Skeletal muscle cell (primary cell): ENCODE measurements at places on chromosomes 1 and 21.

DNA sequence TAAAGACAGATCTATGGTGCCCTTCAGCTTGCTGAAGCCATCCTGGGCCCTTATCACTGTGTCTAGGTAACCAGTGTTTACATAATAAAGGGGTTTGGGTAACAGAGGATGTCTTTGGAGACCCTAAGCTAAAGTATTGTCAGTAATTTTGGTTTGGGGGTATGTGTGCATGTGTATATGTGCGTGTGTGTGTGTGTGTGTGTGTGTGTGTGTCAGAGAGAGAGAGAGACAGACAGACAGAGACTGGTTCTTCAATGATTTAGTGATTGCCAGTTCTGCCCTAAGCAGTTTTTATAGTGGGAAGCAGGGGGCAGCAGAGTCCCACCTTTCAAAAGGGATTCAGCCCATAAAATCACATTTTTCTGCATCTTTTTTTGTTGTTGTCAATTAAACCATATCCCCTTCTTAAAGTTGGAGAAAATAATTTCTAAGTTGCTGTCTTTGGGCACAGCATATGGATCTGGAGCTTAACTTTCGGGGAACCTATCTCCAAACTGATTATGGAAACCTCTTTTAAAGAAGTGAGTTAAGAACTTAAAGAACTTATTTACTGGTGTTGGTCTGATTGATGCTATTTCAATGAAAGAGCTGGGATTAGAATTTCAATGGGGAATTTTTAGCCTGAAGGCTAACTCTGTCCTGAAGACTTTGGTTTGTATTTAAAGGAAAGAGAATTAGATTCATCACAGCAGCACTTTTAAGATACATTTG, 51.1 kb downstream of the ZNF326 start:
- DNase-seq, result no peak

DNA sequence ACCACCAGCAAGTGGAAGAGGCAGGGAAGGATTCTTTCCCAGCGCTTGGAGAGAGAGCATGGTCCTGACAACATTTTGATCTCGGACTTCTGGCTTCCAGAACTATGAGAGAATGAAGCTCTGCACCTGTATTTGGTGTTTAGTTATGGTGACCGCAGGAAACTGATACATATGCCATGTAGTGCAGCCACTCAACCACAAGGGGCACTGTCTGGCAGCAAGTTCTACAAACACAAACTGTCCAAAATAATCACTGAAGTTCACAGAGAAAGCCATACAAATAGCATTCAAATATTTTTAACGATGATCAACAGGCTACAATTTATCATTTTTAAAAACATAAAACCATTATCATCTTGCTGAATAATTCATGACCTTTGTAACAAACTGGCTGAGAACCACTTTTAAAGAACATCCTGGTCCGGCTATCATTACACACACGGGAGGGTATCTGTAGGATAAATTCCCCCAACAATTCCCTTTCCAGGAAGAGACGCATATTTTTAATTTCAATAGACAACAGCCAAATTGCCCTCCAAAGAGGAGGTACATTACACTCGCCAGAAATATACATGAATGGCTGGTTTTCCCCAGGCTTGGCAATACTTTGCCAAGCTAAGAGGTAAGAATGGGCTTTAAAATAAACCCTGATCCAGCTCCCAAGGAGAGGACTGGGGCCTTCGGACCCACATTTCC, 9.2 kb upstream of the CBR3 start:
- DNase-seq, result no peak

- no peak for DNase-seq
These were observed 5.6 kb upstream of the TFF3 start for GRCh38 chr21:42320791-42321190.

GRCh38 chr1:220813013-220813412, 26.3 kb downstream of the MTARC1 start:
- DNase-seq, result no peak

- no peak for DNase-seq
These were observed 8.7 kb downstream of the PKNOX1 start for GRCh38 chr21:42983103-42983502.

- no peak for DNase-seq
These were observed 32.8 kb downstream of the COQ8A start for GRCh38 chr1:226972931-226973330.

DNA sequence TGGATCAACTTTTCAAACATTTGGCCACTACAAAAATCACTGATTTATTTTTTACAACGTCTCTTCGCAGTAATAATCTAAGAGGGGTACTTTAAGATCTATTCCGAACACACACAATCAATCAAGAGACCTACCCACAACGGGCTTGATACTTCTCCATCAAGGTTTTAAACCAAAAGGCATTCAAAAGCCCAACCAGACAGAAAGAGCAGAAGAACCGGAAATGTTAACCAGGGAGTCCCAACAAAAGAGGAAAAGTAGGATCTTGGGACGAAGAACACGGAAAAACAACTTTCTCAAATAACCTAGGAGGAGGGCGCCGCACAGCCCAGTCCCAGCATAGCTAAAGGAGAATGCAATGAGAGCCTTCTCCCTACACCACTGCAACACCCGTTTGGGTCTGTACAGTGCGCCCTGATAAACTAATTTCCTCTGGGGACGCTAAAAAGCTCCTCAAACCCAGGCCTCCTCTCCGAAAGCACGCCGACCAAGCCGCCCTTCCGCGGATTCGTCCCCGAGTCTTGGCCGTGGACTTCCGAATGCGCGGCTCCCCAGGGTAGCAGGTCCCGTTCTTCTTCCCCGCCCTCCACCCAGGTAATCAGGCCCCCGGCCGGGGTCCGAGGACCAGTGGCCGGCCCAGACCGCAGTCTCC, 623 bp downstream of the RPL22 start:
- no peak for DNase-seq

DNA sequence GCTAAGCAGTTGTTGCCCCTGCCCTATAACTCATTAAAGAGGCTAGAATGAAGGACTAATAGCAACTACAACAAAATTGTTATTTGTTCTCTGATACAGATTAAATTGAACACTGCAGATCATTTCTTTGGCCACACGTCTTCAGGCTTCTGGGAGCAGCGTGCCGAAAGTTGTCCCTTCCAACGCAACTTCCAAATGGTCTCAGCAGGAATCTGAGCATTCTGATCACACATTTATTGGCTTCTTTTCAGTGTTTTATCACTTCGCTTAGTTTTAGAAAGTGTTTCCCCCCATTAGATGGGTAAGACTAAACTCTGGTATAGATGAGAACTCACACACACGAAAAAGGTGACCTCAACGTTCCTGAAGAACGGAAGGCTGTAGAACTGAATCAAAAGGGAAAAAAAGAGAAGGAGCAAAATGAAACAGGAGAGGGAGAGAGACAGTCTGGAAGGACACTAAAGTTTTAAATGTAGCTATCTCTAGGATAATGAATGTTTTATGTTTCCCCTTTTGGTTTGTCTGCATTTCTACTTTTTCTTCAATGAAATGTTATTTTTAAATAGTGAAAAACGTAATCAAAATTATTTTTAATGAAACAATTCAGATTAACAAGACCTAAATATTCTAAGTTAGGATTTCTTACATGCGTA, 336.5 kb downstream of the RRAGC start:
- no peak for DNase-seq

DNA sequence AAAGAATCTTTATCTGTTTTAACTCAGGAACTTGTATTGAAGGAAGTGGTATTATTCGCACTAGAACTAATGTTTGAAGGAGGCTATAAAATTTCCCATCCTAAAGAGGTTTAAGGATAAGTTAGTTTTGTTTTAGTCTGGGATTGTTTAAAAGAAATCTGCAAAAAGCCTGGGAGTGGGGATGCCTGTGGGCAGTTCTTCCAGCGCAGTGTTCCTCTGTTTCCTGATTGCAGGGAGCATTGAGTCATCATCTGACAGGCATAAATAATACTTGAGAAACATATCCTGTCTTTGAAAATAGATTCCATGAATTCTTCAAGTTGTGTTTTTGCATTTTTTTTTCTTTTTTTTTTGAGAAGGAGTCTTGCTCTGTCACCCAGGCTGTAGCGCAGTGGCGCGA, 350.8 kb upstream of the PTBP2 start:
- DNase-seq, result peak; percentile 75

- no peak for DNase-seq
These were observed 141.1 kb downstream of the TRIM33 start for GRCh38 chr1:114369930-114370329.

GRCh38 chr1:156233426-156234127, 8.4 kb upstream of the BGLAP start:
- no peak for DNase-seq

- peak; percentile 98 for DNase-seq
These were observed 9.4 kb upstream of the THEMIS2 start for GRCh38 chr1:27862671-27863537.

DNA sequence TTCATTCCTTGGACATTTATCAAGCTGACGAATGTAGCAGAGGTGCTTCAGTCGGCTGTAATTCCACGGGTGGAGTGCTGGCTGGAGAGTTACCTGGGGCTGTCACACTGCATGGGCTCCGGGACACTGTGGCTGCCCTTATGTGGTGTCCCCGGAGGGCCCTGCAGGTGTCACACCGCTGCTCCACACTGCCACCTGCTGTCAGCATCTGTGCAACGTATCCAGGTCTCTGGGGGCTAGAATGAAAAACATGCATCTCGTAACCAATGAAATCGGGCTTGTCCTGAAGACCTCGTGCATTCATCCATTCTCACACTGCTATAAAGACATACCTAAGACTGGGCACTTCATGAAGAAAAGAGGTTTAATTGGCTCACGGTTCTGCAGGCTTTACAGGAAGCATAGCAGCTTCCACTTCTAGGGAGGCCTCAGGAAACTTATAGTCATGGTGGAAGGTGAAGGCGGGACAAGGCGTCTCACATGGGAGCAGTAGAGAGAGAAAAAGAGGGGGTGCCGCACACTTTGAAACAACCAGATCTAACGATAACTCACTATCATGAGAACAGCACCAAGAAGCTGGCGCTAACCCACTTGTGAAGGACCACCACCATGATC, 46.7 kb upstream of the PCBP3 start:
- DNase-seq, result no peak

- no peak for DNase-seq
These were observed 177.5 kb downstream of the HIVEP3 start for GRCh38 chr1:41741244-41741643.

GRCh38 chr1:48207131-48207530, 15.4 kb upstream of the SLC5A9 start:
- DNase-seq, result no peak

- peak; percentile 76 for DNase-seq
These were observed 53.6 kb upstream of the DIRAS3 start for GRCh38 chr1:68103884-68104554.

DNA sequence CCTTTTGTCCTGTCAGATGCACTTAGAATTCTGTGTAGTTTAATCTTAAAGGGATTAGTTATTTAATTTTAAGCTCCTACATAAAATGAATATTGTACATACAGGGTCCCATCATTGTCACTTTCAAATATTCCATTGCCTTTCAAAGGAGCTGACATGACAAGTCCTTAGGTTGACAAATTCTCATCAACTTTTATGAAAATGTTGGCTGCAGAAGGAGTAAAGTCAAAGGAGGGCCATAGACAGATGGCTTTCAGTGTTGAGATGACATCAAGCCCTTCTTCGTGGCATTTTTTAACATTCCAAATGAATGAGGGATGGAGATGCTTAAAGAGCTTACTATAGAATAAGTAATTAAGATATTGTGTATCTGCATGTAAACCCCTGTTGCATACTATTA, 15.4 kb downstream of the NFIA start:
- no peak for DNase-seq

- DNase-seq, result no peak
These were observed 4.5 kb downstream of the PRAMEF12 start for GRCh38 chr1:12778061-12778460.

DNA sequence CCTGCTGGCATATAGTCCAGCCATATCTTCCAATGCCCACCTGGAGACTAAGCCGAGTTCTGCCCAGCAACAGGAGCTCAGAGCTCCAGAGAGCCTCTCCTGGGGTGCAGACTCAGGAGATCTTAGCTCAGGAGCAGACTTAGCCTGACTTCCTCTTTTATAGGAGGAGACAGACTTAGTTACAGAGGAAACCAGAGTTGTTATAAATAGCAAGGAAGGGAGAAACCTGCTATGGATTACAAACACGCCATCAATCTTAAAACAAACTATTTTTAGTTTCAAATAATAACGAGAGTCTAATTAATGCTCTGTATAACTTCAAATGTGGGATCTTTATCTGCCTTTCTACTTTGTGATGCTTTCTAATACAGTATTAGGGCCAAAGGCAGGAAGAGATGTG, 3.3 kb upstream of the KIF21B start:
- no peak for DNase-seq

DNA sequence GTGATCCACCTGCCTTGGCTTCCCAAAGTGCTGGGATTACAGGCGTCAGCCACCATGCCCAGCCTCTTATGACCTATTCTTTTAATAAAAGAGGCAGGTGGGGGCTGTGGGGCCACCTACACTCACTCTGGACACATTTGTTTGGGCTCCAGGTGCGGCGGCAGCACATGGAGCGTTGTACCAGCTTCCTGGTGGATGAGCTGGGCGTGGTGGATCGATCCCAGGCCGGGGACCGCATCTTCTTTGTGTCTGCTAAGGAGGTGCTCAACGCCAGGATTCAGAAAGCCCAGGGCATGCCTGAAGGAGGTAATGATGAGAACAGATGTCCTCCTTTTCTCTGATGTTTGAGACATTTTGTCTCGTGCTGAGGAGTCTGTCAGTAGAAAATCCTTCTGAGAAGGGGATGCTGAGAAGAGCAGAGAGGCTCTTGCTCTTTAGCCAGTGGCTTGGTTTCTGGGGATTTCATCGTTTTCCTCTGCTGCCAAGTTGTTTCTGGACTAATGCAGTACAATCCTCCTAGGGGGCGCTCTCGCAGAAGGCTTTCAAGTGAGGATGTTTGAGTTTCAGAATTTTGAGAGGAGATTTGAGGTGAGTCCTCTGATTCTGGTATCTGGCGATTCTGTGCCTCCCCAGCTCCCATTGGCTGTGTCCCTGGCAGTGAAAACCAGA, 17.9 kb upstream of the MIIP start:
- peak; percentile 8 for DNase-seq

DNA sequence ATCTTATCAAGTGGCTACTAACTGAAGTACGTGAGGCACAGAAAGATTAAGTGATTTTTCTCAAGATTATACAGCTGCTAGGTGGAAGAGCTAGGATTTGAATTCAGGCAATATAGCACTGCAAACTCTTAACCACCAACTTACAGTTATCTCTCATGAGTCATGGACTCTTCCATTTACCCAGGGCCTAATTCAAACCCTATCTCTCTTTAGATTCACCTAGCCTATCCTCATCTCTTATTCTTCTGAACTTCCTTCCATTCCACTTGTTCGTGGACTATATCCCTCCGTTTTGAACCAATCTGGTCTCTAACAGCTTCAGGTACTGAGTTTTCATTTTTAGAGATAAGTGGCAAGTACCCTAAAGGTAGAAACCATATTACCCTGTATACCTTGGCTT, 92.8 kb upstream of the DMRTA2 start:
- DNase-seq, result no peak

DNA sequence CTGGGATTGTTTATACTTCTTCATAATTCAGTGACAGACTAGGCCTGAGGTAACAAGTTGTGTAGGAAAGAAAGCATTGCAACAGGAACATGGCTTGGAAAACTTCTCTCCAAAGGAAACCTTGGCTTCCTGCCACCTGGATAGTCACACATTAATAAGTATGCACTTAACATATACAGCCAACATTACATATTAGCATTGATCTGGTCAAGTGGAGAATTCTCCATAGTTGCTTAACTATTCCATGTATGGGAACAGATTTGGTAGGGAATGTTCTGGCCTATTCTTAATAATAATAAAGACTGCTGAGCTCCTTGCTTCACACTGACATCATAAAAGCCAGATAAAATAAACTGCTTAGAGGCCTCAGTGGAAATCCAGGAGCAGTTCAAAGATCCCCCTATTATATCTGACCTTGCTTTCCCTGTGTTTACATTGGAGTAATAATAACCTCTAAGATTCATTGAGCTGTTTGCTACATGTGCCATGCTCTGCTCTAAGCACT, 27.2 kb upstream of the NFIA start:
- DNase-seq, result no peak
